Inflammatory macrophage treated with lipopolysaccharide for 4 hours (primary cell): ENCODE measurements at places on chromosomes 16 and 17.

DNA sequence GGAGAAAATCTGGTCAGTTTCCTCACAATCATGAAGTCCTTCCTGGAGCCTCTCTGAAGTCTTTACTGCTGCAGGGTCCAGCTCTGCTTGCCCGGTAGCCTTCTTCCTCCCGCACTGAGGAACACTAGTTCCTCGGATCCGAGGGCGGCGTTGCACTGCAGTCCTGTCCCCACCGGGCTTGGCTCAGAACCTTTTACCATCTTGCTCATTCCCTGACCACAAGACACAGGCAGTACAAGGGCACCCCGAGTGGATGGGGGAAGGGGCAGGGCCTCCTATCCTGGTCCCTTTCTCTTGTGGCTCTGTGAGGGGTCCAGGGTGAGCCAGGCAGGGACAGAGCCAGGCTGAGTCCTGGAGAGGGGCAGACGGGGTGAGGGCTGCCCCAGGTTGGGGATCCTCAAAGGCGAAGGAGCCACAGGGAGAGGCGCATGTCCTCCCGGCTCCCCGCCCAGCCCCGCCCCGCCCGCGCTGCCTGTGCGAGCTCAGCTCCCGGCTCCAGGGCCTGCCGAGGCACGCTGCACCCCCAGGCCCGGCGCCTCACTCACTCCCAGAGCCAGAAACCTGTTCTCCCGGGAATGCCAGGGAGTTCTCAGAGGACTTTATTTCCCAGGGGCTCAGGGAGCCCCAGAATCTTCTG, 1.5 kb downstream of the FOXN1 start:
- DNase-seq: no peak

- no peak for DNase-seq
These were observed 90.5 kb upstream of the HSBP1 start for GRCh38 chr16:83717308-83717707.

DNA sequence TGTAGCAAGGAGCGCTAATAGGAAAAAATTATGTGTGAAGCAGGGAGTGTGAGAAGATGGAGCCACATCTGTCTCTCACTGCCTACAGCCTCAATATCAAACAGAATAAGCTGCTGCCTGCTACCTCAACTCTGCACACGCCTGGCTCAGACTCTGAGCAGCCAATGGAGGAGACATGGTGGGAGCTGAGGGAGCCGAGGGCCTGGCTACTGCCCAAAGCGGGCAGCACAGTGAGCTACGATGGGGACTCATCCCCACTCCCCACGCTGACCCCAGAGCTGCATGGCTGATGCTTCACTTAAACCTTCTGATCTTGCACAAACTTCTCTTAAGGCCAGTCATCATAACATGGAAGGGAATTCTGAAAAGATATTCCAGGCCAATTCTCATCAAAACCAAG, 11.1 kb upstream of the FLYWCH2 start:
- DNase-seq: no peak

DNA sequence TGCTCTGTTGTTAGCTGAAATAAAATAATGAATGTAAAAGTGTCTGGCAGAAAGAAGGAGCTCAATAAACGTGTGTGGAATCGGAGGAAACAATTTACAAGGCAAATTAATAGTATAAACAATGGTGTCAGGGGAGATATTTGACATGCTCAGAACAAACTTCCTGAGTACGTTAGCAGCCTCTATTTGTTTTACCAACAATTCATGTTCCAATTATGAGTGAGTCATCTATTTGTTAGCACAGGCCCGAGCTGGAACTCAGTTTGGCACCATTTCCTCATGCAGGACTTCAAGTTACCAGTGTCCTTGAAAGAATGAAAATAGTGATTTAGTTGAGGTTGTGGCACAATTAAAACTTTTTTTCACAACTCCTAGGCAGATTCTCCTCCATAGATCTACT, 9.1 kb downstream of the ASIC2 start:
- DNase-seq: no peak

DNA sequence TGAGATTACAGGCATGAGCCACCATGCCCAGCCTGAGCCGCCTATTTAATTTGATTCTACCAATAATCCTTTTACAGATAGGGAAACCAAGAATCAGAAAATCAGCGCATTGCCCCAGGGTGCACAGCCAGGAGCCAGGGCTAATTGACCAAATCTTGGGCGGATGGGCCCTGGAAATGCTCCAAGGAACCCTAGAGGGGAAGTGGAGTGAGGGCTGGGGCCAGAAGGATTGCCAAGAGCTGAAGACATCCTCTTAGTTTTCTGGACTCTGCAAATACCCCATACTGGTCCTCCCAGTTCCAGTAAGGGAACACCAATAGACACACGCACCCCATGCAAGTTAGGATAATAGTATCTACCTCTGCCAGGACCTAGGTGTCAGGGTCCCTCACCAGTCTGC, 3.8 kb downstream of the FHOD1 start:
- DNase-seq: peak; percentile 55
